ENCODE measurements at places on chromosomes 6 and 20. TPM values are rescaled to one million over a fixed set of nuclear protein-coding genes. Genes with fewer than 3 reads are reported as not detected.

Gene LY86
- total RNA-seq, result not detected

Gene PSMB1
- total RNA-seq, result 312 TPM

Gene TTK
- total RNA-seq, result 4.8 TPM

Gene ECI2
- total RNA-seq, result 66.6 TPM

Gene C6orf58
- 0.26 TPM for total RNA-seq

Gene CENPQ
- total RNA-seq, result 2.9 TPM

Gene SLC17A4
- not detected for total RNA-seq

Gene ENPP3
- 0.51 TPM for total RNA-seq

Gene SLC22A23
- total RNA-seq, result 52.6 TPM

Gene PRICKLE4
- 6.4 TPM for total RNA-seq

Gene DEFB124
- total RNA-seq, result not detected

Gene RAET1L
- not detected for total RNA-seq

Gene TPD52L1
- total RNA-seq, result 0.90 TPM

Gene ECT2L
- not detected for total RNA-seq

Gene JPH2
- 0.13 TPM for total RNA-seq

Gene RAB5IF
- total RNA-seq, result 71.2 TPM

Gene GRM1
- 0.13 TPM for total RNA-seq

Gene BACH2
- total RNA-seq, result 4.3 TPM

Gene HLA-DQA1
- total RNA-seq, result not detected

Gene SLPI
- 0.39 TPM for total RNA-seq

Gene OPRM1
- not detected for total RNA-seq

Gene DLL1
- total RNA-seq, result 2.6 TPM

Gene UBD
- total RNA-seq, result 91.9 TPM

Gene ADGRF1
- not detected for total RNA-seq

Gene SEL1L2
- not detected for total RNA-seq

Gene RBBP8NL
- not detected for total RNA-seq

Gene CST7
- not detected for total RNA-seq

Gene DYNLRB1
- total RNA-seq, result 58.9 TPM

Gene GSTA1
- not detected for total RNA-seq

Gene POM121L2
- total RNA-seq, result not detected

Gene DDRGK1
- 21.7 TPM for total RNA-seq

Gene AKAP7
- 1.3 TPM for total RNA-seq

Gene STX11
- total RNA-seq, result 21.1 TPM

Gene RIMS1
- total RNA-seq, result 21.2 TPM

Gene CD83
- total RNA-seq, result 3.8 TPM

Gene C6orf47
- 22.9 TPM for total RNA-seq

Gene B3GALT4
- 3.0 TPM for total RNA-seq

Gene ACAT2
- total RNA-seq, result 32.7 TPM

Gene MTO1
- 24.5 TPM for total RNA-seq

Gene GOPC
- 31.1 TPM for total RNA-seq

Gene HTR1E
- not detected for total RNA-seq

Gene RIPOR2
- total RNA-seq, result 0.13 TPM

Gene ZC2HC1B
- not detected for total RNA-seq

Gene HLA-DPA1
- 6.3 TPM for total RNA-seq

Gene MAK
- total RNA-seq, result not detected

Gene TBC1D20
- 15.8 TPM for total RNA-seq

Gene KLC4
- 14.2 TPM for total RNA-seq

Gene ZC3H12D
- total RNA-seq, result under 0.01 TPM

Gene SNPH
- 1.8 TPM for total RNA-seq

Gene FOXQ1
- not detected for total RNA-seq

Gene KIF6
- 0.13 TPM for total RNA-seq

Gene RNF182
- total RNA-seq, result 0.38 TPM

Gene TRIM26
- total RNA-seq, result 23.6 TPM

Gene ITCH
- 49.4 TPM for total RNA-seq

Gene SLC22A7
- total RNA-seq, result not detected

Gene COL11A2
- total RNA-seq, result under 0.01 TPM
